ENCODE measurements at places on chromosomes 13 and 19. TPM values are rescaled to one million over a fixed set of nuclear protein-coding genes. Genes with fewer than 3 reads are reported as not detected.

GRCh38 chr13:24005755-24006281 lies 108.5 kb upstream of the C1QTNF9B start:
- no peak for DNase-seq

DNA sequence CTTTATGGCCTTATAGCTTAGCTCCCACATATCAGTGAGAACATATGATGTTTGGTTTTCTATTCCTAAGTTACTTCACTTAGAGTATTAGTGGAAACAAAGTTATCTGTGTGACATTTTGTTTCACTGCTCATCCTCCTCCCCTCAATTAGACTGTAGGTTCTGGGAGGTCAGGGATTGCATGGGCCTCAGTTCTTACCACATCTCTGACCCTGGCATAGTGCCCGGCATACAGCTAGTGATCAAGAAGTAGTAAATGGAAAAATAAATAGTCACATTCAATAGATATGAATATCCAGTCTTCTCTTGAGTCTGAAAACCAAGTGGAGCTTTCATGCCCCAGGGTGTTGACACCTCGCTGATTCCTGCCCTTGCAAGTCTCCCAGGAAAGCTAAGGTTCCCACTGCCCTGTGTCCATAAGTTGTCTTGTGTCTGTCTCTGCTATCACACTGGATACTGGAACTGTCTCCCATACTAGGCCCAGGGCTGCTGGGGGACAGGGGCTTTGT lies 249.5 kb upstream of the TSHZ3 start:
- DNase-seq: no peak

DNA sequence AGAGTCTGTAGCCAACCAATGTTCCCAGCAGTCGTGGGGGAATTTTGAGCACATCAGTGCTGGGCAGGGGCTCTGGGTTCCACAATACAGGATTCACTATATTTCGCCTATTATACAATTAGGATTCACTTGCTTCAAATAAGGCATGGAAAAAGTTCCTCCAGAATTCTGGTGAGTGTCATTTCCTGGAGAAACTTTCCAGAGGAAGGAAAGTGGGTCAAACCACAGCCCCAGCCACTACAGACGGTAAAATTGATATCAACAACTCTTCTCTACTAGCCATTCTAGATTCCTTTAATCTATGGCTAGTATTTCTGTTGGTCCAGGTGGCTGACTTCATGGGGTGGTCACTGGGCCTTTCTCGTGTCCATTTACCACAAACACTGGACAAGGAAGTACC lies 10.5 kb downstream of the MYCBP2 start:
- no peak for DNase-seq

DNA sequence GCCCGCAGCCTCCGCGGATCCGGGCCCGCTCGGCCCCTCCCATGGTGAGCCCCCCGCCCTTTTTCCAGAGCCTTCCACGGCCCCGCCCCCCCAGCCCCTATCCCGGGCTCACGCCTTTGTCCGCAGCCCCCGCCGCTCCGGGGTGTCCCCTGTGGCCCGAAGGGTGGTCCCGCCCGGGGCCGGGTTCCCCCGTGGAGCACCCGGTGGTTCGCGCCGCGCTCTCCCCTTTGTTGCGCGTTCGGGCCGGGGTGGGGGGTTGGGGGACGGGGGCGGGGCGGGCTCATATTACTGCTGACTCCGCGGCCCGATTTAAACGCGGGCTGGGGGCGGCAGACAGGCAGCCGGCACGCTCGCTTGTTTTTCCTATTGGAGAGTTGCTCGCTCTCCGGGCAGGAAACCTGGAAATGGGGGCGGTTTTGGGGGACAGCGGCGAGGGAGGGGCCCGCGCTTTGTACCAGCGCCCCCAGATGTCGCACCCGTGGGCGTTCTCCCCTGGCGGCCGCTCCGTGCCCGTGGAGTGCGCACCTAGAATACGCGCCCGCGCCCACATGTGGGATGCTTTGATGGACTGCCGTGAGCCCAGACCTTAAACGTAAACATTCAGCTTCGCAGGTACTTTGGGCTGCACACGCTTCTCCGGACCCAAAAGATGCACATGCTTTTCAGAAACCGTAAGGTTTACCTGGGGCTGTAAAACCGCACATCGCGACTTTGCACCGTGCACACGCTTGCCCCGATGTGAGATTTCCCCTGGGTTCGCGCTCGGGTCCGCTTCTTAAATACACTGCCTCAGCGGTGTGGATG lies 699 bp downstream of the PTOV1 start:
- DNase-seq: no peak

- DNase-seq: no peak
These were observed 1.3 kb upstream of the HNRNPL start for GRCh38 chr19:38850976-38851621.

GRCh38 chr13:75486146-75487062 lies 4.4 kb upstream of the TBC1D4 start:
- DNase-seq: no peak

GRCh38 chr13:60645676-60646075 lies 248.7 kb downstream of the TDRD3 start:
- DNase-seq: no peak

DNA sequence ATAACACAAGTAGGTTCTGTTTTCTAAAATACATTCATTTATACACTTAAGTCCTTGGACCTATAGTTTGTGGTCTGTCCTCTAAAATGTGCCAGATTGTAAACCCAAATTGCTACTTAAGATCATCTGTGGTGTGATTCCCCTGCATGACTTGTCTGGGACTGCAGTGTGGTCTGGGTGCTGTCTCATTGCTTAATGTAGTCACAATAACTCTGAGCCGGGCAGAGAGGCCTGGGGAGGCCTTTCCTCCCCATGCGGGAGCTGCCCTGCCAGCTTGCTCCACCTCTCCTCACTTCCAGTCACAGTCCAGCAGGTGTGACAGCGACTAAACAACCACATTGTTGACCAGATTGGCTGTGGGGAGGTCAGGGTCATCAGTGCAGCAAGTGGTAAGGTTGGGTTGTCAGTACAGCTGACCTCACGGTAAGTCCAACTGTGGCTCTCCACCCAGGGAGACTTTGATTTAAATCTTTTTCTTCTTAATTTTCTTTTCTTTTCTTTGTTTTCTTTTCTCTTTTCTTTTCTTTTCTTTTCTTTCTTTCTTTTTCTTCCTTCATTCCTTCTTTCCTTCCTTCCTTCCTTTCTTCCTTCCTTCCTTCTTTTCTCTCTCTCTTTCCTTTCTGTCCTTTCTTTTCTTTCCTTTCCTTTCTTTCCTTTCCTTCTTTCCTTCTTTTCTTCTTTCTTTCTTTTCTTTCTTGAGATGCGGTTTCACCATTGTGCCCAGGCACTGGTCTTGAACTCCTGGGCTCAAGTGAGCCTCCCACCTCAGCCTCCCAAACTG lies 4.4 kb upstream of the TUBA3C start:
- no peak for DNase-seq

GRCh38 chr19:11399667-11400066 lies 15.6 kb upstream of the EPOR start:
- DNase-seq: no peak

Gene CLEC4M
- polyA plus RNA-seq: not detected

Gene F2RL3
- not detected for polyA plus RNA-seq

Gene METTL21C
- polyA plus RNA-seq: not detected

Gene SOX1
- not detected for polyA plus RNA-seq

Data from foreskin keratinocyte (primary cell).